ENCODE measurements at places on chromosomes 2 and 18.

GRCh38 chr2:82524826-82525225 lies 1934.3 kb downstream of the SUCLG1 start:
- DNase-seq = no peak

DNA sequence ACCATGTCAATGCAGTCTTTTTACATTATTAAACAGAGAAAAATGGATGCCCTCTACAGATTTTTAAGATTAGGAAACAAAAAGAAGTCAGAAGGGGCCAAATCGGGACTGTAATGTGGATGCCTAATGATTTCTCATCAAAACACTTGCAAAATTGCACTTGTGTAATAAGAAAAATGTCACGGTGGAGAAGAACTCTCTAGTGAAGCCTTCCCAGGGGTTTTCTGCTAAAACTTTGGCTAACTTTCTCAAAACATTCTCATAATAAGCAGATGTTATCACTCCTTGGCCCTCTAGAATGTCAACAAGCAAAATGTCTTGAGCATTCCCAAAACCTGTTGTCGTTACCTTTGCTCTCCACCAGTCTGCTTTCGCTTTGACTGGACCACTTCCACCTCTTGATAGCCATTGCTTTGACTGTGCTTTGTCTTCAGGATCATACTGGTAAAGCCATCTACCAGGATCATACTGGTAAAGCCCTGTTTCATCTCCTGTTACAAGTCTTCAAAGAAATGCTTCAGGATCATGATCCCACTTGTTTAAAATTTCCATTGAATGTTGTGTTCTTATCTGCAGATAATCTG lies 226.8 kb downstream of the TNS1 start:
- no peak for DNase-seq

- DNase-seq = no peak
Measured at GRCh38 chr2:112256654-112257053, 1.8 kb upstream of the ZC3H8 start.

- no peak for DNase-seq
Measured at GRCh38 chr2:107534926-107535325, 291.8 kb upstream of the RGPD4 start.

DNA sequence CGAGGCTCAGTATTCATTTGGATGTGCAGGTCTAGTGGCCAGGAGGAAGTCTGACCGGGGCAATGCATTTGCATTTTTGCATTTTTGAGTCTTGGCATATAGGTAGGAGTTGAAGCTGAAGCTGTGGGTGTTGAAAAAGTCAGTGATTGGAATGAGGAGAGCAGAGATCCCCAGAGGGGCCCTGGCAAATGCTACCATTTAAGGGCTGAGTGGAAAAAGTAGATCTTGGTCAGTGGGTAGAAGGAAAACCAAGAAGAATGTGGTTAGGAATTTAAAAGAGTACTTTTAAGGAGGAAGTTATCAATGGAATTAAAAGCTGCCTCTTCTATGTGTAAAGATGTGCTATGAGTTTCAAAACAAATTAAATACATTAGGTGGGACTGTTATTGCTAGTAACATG lies 143.0 kb downstream of the ZEB2 start:
- no peak for DNase-seq

DNA sequence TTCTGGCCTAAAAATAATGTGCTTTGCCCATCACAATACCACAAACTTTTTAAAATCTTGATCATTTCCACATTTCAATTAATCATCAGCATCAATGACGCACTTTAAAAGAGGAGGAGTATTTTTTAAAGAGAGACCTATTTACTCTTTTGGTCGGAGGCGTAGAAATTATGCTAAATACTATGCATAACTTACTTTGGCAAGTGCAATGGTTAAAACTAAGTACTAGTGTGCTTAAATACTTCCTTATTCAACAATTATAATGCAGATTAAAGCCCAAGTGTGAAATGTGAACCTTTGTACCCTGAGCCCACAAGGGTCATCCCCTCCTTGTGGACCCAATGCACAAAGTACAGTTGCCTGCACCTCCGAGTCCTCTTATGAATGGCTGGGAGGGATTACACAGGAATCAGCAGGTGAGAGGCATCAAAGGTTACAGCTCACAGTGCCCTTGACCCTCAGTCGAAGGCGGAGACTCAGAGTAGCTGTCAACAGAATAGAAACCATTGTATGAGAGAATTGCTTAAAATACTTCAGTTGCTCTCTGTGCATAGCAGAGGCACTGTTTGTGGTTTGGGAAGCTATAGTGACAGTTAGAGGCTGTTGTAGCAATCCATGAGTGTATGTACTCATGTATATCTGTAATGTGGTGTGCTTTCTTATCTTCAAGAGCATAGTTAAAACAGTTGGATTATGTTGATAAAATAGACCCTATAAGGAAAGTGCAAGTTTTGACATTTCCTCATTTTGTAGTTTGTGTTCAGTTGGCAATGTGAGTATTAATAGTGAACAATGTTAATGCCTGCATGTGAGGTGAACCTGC lies 151.7 kb upstream of the ITGA4 start:
- no peak for DNase-seq

- DNase-seq = no peak
Measured at GRCh38 chr2:113799375-113799774, 42.9 kb upstream of the SLC35F5 start.

- no peak for DNase-seq
Measured at GRCh38 chr2:70083344-70084156, 3.7 kb upstream of the PCBP1 start.

DNA sequence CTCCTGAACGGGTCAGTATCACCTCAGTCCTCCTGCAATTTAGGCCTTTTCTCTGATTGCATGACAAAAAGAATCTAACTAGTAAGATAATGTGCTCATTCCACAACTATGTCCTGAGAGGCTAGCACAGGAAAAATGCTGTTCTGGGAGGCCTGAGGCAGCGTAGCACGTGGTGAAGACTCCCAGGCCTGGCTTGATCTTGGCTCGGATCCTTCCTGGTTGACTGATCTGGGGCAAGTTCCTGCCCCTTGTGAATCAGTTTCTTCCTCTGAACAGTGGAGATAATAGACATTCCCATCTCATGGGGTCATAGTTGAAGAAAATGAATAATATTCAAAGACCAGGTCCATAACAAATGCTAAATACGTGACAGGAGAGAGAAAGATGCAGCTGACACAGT lies 12.3 kb downstream of the FBLN7 start:
- DNase-seq = no peak

GRCh38 chr18:8011361-8011760 lies 444.2 kb downstream of the PTPRM start:
- no peak for DNase-seq

DNA sequence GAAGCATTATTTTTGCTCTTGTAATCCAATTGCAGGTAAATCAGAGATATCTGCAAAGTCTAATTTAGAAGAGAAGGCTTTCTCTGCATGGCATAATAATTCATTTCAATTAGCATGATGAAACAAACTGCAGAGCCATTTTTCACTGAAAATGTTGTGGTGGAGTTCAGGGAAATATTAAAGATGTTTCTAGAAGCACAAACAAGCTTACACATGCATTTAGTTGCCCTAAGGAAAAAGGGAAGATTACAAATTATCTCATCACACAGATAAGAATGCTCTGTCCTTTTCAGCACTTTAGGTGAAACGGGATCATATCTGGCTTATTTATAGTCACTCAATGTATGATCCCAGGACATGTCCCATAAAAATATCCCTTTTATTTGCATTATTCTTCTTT lies 252.1 kb upstream of the TANK start:
- DNase-seq = no peak

DNA sequence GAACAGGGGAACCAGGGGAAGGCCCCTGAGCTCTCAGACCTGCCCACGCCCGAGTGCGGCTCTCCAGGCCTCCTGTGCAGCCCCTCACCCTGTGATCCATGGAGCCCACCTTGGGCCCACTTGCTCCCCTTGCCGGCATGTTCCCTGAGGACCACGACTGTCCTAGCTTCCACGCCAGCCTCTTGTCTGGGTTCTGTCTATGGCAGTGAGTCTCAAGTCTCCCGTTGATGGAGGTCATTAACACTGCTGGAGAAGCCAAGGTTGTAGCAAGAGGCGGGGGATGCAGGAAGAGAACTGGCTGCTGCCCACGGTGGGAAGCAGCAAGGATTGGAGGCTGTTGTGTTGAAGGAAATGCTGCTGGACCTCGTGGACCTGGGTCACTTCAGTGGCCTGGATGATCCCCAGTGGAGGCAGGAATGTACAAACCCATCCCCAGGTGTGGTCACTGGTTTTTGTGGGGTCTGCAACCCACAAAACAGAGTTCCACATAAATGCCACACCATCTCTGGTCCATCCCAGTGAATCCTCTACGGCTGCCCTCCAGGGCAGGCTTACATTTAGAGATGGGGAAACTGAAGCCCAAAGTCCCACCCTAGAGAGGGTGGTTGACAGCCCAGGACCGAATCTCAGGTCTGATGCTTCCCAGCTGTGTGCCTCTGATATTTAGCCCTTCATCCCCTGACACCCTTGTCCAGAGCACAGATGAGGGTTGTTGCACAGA lies 150.3 kb downstream of the NDUFA10 start:
- DNase-seq = no peak

DNA sequence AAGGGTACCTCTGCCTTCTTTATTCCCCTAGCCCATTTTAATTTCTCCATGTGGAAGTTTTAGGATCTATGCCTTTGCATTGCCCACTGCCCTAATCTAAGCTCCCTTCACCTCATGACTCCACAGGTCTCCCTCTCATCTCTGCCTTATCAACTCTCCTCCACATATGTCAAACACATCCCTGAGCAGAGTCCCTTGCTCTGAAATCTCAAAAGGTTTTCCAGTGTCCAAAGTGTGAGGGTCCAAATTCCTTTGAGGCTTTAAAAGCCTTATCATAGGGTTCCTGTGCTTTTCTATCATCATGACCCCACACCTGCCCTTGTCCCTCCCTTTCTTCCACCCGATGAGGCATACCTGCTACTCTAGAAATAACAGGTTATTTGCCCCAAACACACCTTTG lies 38.6 kb downstream of the SLC4A1AP start:
- no peak for DNase-seq

DNA sequence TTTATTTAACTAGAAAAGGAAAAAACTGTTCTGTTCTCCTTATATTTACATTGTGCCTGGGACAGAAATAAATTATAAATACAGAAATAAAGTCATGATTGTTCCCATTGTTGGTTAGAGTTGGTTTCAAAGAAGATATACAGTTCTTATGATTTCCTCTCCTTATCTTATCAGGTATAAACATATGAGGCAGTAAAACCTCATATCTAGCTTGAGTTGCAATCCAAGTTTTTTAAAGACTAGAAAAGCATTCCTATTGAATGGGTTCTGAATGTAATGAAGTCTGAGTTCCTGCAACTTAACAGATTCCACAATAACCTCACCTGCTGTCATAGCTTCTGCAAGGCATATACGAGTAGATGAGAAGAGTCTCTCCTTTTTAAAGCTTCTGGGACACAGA lies 114.7 kb upstream of the CAVIN2 start:
- DNase-seq = no peak

GRCh38 chr18:70418546-70419311 lies 129.9 kb downstream of the SOCS6 start:
- no peak for DNase-seq

- DNase-seq = no peak
Measured at GRCh38 chr2:225771701-225772100, 372.2 kb downstream of the NYAP2 start.

DNA sequence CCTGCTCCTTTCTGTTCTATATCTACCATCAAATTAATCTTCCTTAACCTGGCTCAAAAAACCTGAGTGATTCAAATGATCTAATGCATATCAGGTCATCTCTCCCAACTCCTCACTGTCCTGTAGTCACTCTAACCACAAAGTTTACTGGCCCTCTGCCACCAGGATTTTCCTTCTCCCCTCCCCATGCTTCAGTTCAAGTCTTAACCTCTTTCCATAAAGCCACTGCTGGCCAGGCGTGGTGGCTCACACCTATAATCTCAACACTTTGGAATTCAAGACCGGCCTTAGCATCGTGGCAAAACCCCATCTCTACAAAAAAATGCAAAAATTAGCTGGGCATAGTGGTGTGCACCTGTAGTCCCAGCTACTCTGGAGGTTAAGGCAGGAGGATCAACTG lies 7.5 kb upstream of the SP3 start:
- no peak for DNase-seq

DNA sequence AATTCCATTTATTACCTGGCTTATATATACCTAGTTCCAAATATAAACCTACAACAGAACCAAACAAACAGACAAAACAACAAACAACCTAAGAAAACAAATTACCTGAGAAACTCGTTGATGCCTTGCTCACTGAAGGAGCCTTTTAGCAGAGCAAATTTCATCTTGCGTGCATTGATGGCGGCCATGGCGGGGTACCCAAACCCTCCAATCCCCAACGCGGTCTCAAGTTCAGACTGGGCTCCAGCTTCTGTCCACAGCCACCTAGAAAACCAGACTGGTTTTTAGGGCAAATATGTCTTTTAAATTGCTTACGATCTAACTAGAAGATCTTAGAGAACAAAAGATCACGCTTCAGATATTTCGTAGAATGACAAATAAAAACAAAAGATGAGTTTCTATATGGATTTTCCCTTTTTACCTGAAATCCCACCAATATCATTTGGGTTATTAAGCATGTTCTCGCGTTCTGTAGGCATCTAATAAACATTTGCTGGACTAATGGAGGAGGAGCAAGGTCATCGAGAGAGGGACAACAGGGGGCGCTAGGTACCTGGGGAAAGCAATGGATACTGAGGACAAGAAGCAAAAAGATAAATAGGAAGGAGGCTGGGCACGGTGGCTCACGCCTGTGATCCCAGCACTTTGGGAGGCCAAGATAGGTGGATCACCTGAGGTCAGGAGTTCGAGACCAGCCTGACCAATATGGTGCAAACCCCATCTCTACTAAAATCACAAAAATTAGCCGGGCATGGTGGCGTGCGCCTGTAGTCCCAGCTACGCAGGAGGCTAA lies 25.2 kb downstream of the PDIA6 start:
- no peak for DNase-seq

DNA sequence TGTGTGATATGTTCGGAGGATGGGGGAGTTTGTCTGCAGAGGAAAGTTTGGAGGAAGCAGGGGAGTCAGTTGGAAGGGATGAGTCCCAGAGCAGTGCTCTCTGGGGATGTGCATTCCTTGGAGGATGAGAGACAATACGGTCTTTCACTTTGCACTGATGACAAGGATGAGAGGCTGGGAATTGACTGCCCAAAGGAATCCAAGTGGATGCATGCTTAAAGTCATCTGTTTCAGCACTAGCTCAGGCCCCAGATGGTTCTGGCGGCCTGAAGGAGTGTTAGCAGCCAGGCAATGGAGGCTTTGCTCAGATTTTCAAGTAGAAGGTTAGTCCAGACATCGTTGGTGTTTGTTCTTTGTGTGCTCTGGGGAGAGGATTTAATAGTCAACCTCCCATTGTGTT lies 100.2 kb downstream of the CRIM1 start:
- DNase-seq = no peak
